HCEC 1CT (cell line): ENCODE measurements at places on chromosomes 12 and 14.

- no peak for DNase-seq
Observed at GRCh38 chr14:90569201-90569600, 172.4 kb downstream of the CALM1 start.

DNA sequence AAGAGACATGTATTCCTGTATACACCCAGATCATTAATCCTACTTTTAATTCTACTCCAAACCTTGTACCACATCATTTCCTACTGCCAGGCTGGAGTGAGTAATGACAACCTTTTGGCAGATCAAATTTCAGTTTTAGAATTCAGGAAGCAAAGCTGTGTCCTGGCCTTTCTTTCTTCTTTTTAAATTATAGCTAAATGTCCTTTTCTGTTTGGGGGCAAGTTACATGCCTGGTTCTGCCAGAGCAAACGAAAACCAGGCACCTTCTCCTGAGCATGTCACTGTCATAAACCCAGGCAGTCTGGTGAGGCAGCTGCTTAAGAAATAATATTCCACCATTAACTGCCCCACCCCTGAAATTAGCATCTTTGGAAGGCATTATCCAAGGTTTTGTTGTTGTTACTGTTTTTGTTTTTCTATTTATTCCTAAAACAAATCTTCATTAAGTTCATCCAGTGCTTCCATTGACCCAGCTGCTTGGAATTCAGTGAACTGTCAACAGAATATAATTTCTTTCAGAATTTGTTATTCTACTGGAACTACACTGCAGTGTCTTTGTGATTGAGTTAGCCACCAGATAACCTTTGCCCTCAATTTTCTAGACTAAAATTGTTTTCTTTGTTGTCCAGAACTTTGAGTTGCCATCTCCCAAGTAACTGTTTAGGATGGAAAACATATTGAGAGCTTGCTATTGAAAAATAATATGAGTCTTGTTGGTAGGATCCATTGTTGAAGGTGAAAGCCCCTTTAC is 33.2 kb downstream of the SAMD4A start:
- DNase-seq: peak; percentile 45

DNA sequence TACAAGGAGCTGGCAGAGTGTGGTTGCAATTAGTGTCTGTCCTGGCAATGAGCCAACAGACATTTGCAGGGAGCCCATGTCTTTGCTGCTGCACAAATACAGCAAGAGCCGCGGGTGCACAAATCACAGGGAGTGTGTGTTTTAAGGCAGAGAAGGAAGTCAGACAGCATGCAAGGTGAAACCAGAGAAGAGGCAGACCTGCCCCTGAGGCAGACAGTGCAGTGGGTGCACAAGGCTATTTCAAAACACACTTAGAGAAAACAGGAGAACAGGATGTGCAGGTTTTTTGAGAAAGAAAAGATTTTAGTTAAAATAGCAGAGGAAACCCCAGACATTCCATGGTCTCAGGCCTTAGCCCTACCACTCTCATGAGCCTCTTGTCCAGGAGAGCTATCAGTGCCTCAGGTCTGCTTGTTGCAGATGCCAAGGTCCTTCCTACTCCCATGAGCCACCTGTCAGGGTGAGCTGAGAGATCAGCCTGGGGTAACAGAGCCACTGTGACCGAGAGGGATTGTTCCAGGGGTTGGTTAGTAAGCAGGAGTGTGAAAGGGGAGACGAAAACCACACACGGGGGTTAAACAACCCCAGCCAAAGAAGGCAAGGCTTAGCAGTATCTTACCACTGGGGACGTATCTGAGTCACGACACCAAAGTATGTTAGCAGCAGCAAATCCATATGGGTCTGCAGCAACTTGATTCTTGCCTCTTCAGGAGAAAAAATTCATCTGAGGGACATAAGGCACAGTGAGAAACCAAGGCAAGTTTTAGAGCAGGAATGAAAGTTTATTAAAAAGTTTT is 78.1 kb downstream of the C14orf132 start:
- no peak for DNase-seq

DNA sequence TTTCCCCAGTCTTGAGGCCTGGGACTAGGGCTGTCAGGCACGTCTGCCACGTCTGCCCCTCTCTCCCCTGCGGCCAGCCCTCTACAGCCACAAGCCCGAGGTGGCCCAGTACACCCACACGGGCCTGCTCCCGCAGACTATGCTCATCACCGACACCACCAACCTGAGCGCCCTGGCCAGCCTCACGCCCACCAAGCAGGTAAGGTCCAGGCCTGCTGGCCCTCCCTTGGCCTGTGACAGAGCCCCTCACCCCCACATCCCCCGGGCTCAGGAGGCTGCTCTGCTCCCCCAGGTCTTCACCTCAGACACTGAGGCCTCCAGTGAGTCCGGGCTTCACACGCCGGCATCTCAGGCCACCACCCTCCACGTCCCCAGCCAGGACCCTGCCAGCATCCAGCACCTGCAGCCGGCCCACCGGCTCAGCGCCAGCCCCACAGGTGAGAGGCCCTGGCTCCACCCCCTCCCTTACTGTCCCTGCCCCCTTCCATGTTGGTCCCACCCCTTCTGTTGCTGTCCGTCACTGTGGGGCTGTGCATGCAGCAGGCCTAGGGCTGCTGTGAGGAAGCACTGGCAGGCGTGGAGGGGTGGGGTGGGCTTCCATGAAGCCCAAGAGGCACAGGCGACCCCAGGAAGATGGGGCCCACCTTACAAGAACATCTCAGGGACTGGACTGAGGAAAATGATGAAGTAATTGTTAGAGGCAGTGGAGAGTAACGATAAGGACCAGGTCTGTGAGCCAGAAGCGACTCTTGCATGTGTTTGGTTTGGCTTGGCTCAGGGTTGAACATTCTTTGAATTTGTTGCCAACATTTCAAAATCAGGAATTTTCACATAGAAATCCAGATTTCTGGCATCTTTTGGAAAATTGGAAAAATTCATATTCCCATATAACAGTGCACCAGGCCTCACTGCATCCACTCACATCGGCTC is 16.8 kb downstream of the C12orf43 start:
- no peak for DNase-seq

- DNase-seq: no peak
Observed at GRCh38 chr12:92654929-92655328, 47.9 kb upstream of the PLEKHG7 start.

DNA sequence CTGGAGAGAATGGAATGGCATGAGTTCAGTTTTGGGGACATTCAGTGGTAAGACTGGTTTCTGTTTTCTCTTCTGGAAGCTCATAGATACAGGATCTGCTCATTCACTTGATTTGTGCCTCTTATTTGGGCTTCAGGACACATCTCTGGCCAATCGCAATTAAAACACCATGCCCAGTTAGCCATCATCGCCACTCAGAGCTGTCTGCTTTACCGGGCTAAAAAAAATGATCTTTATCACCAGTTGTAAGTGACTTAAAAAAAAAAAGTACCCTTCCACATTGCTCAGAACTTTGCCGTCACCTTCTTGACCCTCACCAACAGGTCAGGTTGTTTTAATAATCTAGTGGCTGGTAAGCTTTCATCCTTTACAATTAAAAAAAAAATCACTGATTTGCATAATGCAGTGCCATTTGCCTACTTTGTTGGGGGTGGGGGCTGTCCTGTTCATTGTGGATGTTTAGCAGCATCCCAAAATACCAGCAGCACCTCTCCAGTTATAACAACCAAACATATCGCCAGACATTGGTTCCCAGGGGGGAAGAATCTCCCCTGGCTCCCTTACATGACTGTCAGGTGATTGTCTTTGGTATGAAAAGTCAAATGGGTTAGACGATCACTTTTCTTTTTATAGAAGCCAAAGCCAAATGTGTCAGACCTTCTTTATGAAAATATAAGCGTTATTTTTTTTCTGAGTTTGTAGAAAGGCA is 150.1 kb downstream of the PRKCH start:
- peak; percentile 52 for DNase-seq

GRCh38 chr12:99024870-99025269 is 379.8 kb downstream of the APAF1 start:
- no peak for DNase-seq

- DNase-seq: no peak
Observed at GRCh38 chr12:86669010-86669409, 412.8 kb upstream of the MGAT4C start.

- no peak for DNase-seq
Observed at GRCh38 chr12:115411121-115411520, 727.1 kb upstream of the TBX3 start.

GRCh38 chr14:53772936-53773335 is 183.7 kb downstream of the BMP4 start:
- DNase-seq: no peak

- no peak for DNase-seq
Observed at GRCh38 chr12:96829354-96829753, 77.7 kb upstream of the NEDD1 start.

- DNase-seq: no peak
Observed at GRCh38 chr14:103138301-103139131, 15.3 kb downstream of the TNFAIP2 start.

GRCh38 chr12:122880668-122881067 is 15.3 kb downstream of the VPS37B start:
- DNase-seq: peak; percentile 38

- no peak for DNase-seq
Observed at GRCh38 chr14:75566321-75566720, 12.1 kb upstream of the FLVCR2 start.

DNA sequence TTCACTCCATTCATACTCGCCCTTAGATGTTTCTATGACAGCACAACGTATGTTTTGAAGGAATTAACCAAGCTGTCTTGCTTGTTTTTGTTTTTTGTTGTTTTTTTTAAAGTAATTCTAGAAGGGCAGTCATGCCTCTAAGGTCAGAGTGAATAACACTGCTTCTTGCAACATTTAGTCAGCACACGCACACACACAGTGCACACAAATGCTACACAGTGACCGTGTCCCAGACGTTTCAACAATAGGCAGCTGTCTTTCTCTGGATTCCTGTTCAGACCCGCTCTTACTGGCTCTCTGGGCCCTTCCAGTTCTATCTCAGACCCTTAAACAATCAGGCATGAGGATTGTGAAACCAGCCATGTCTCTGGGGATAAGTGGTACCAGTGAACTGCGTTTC is 351.0 kb upstream of the FKBP4 start:
- DNase-seq: no peak

DNA sequence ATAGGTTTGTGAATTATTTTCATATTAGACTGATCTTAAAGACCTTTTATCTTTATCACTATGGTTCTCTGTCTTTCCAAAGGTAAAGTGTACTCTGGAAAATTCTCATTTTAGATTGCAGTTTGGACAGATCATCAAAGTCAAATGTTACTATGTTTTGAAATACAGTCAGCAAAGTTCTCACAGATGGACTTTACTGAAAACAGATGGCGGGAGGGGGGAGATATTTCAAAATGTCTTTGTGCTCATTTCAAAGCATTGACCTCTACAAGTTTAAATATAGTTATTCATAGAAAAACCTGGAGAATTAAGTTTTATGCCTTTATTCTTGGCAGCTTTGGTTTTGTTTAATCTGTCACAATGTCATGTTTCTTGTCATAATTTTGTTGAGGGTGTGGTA is 51.8 kb upstream of the LRTM2 start:
- DNase-seq: no peak

- no peak for DNase-seq
Observed at GRCh38 chr12:33602515-33602914, 162.9 kb upstream of the SYT10 start.

- no peak for DNase-seq
Observed at GRCh38 chr12:34390171-34390841, 368.0 kb downstream of the ALG10 start.

GRCh38 chr12:125160281-125160955 is 95.2 kb downstream of the AACS start:
- DNase-seq: no peak

GRCh38 chr12:120904197-120904773 is at the start of gene SPPL3:
Gene SPPL3, minus strand, starts transcription at chr12:120904358. Its CDS starts 491 bp downstream, at chr12:120903867.
- DNase-seq: peak; percentile 78

DNA sequence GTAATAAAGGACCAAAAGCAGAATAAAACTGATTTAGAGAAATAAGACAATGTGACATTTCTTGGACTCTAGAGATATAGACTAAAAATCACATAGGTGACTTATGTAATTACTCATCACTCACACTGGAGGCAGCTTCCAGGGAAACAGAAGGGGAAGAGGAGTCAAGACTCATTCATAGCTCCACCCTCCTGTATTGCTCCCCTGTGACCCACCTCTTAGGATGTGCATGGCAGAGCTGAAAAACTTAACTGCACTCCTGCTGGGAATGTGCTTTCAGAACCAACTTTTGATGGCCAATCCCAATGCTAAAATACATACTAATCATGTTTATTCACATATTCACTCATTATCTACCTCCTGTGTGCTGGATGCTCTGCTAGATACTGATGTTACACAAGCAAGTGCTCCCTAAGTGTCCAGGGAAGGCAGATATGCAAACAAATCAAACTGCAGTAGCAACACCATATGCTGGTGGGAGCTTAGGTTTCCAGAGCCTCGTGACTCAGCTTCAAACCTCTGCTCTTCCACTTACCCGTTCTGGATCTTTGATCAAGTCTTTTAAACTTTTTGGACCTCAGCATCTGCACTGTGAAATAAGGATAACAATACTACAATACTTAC is 316.1 kb downstream of the GALC start:
- no peak for DNase-seq

GRCh38 chr14:51039252-51039651 is 55.7 kb downstream of the TRIM9 start:
- no peak for DNase-seq

GRCh38 chr12:59643550-59643949 is 47.7 kb downstream of the SLC16A7 start:
- DNase-seq: no peak

DNA sequence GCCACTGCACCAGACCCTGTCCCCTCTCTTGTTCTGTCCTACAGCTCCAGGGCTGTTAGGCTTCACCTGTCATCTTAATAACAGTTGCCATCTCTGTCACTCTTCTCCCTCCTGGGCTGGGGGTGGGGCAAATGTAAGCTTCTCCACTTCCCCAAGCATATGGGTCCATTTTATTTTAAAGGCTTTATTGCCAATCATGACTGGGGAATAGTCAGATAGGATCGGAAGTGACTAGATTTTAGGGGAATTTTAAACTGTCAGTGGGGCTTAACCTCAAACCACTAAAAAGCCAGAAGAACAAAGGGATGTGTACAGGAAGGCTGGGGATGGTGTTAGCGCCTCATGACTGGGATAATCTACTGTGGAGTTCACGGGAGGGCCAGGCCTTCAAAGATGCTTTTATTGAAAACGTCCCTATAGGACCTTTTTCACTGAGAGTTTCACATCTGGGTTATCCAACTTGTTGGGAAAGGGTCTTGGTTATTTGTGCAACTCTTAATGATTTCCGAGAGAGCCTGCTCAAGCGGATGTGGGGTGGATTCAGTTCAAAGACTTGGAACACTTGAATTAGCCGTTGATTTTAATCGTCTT is 41.6 kb downstream of the CHST11 start:
- no peak for DNase-seq

- DNase-seq: peak; percentile 71
Observed at GRCh38 chr14:95507701-95508103, 8.7 kb downstream of the SYNE3 start.

DNA sequence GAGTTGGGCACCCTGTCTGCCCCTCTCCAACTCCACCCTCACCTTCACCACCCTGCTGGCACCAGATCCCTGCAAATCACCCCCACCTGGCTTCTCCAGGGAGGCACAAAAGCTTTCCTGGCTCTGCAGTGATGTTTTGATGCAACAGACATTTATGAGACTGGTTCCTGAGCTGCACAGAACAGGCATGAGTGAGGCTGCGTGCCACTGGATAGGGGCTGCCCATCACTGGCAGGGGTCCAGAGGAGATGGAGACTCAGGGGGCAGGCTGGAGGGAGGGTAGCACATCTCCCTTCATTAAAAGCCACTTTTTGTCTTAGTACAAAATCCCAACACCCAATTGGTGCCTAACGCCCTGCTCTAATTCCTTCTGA is 17.3 kb upstream of the ZDHHC22 start:
- no peak for DNase-seq

GRCh38 chr12:56081393-56082347 is 1.7 kb downstream of the ERBB3 start:
- no peak for DNase-seq
